Endothelial cell of umbilical vein (primary cell): ENCODE measurements at places on chromosomes 1 and 21.
A peak's percentile ranks its signal among the peaks of the same experiment; 100 is the strongest.

DNA sequence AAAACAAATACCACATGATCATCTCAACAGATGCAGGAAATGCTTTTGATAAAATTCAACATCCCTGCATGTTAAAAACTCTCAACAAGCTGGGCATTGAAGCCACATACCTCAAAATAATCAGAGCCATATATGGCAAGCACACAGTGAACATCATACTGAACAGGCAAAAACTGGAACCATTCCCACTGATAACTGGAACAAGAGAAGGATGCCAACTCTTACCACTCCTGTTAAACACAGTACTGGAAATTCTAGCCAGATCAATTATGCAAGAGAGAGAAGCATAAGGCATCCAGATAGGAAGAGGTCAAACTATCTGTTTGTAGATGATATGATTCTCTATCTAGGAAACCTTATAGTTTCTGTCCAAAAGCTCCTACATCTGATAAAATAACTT lies 91.6 kb downstream of the DNAH14 start:
- DNase-seq, result no peak

DNA sequence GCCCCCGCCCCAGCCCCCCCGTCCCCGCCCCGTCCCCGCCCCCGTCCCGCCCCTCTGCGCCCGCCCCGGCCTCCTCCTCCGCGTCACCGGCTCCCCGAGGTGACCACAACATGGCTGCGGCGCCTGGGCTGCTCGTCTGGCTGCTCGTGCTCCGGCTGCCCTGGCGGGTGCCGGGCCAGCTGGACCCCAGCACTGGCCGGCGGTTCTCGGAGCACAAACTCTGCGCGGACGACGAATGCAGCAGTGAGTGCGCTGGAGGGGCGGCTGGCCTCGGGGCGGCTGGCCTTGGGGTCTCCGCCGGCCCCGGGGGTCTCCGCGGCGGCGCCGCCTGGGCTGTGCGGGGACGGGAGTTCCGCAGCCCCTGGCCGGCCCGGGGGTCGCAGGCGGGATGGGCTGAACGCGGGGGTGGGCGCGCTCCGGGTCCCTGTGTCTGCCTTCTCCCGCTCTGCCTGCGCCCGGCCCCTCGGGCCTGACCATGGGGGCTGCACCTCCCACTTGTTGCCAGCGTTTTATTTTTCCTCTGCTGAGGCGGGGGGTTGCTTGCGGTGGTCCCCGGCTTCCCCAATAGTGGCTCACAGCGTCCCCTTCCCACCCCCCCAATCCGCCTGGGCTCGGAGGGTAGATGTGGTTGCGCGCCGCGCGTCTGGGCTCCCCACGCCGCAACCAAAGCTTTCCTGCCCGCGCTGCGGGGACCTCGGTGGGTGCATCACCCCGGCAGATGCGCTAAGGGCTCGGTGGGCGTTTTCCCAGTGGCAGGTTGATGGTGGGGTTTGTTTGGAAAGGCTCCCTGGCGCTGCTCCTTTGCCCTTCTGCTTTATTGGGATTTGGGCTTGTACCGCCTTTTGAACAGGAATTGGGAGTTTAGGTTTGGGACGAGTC lies at the start of gene MIA3:
TSS of gene MIA3 (plus strand) at position 97 of the 879 bp plus-strand sequence. CDS start at position 111, 14 bp downstream.
- DNase-seq, result peak; percentile 22

GRCh38 chr1:89657886-89658285 lies 25.0 kb downstream of the LRRC8C start:
- peak; percentile 44 for DNase-seq

- DNase-seq, result peak; percentile 32
These were observed 1.9 kb downstream of the OLIG1 start for GRCh38 chr21:33071770-33072306.

DNA sequence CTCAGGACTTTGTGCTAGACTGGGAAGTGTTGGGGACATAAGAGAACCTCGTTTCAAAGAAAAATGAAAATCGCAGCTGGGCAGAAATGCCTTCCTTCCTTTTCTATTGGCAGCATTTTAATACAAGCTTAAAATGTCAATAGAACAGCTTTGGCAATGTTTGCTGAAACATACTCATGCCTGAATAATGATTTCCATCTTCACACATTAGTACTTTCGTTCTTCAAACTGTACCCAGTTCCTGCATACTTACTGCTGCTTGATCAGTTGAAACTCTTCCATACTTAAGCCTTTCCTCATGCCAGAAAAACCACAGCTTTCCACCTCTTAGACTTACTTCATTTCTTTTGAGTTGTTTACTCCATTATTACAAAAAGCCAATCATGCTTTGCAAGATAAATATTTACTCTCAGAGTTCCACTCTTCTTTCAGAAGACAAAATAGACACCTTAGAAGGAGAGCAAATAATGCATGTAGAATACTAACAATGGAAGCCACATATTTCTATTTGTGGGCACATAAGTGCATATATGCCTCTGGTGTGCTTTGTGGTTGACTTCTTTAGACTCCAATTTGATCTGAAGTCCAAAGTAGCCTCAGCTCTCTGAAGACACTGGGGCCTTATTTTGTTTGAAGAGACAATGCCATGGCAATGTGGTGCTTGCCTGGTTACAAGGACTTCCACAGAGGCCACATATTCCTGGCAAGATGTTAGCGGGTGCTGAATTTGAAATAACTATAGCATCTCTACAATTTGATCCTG lies 22.7 kb upstream of the CD55 start:
- peak; percentile 66 for DNase-seq

DNA sequence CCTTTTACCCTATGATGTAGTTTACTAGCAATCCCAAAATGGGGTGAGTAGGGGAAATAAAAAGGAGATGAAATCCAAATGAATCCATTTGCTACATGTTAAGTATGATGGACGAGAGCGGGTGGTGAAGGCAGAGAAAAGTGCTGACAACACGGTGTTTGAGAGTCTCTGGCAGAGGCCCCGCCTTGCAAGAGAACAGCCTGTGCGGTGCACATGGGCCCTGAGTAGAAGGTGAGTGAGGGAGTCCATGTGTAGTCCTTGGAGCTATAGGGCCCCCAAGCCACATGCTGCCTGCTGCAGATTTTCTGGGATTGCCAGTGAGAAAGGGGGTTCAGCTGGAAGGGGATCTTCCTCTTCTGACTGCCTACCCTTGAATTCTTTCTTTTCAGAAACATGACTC lies 177.1 kb downstream of the TNR start:
- DNase-seq, result no peak

DNA sequence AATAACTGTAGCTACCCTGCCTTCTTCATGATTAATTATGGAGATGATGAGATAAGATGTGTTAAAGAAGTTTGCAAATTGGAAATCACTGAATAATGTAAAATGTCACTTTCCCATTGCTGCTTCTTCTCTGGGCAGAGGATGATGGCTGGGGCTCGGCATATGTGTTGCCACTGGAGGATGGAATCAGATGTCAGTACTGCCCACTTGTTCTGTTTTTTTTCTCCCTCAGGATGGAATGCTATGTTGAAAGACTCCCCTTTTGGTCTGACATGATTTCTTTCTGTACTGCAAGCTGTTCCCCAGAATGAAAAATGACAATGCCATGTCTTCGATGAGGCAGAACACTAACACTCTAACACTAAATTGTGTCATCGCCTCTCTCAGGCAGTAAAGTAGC lies 373.9 kb upstream of the SPAG17 start:
- DNase-seq, result no peak

DNA sequence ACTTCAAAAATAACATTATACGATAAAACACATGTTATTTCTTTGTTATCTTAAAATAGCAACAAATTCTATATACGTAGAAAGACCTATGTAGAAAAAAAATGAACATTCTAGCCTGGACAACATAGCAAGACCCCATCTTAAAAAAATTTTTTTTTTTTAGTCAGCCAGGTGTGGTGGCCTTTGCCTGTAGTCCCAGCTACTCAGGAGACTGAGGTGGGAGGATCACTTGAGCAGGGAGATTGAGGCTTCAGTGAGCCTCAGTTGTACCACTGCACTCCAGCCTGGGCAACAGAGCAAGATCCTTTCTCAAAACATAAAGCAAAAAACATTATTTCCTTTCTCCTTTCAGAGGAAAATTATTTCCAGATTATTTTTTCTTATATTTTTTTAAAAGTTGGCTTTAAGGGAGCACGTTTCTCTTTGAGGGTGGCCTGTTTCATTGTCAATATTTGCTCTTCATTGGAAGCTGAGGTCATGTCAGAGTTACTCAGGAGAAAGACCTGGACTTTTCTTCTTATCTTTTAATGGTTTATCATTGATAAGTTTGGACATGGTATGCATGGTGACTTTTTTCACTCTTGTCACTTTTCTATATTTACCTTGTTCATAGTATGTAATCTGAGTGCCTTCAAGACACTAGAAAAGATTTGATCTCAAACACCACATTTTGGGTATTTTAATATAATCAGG lies 32.0 kb downstream of the NFIA start:
- no peak for DNase-seq

- no peak for DNase-seq
These were observed 1786.6 kb downstream of the PLA2G4A start for GRCh38 chr1:188615321-188615720.

DNA sequence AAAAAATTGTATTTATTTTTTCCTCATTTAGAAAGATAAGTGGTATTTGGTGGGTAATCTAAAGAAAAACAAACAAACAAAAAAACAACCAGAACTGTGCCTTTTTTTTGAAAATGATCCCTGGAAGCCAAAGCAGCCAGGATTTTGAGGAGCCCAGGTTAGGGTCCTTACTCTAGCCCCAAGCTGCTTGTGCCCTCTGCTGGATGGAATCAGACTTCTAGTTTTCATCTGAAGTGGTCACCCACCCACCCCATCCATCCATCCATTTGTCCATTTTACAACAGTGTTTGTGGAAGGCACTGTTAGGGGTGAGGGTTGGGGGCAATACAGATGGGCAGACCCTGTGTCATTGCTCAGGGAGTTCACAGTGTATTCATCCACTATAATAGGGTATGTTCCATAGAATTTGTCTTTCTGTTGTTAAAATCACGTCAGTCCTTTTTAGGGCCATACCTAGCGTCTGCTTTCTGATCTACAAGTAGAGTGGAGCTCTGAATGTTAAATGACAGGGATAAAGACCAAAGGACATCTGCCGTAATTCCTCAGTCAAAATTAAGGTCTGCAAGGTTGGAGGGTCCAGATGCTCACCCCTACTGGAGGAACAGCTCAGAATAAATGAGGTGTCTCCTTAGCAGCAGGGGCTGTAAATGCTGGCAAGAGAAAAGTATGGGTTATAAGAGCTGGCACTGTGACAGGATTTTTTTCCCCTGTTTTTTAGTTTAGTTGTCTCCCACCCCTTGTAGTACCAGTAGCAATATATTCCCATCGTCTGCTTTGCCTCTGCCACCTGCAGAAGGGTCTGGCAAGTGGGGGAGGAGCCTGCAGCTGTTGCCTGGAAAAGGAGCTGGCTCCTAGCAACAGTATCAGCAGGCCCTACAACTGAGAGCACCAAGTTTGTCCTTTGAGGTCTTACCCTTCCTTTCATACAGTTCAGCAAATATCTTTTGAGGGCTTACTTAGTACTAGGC lies 3.2 kb downstream of the LRRC42 start:
- peak; percentile 33 for DNase-seq
